ENCODE measurements at places on chromosomes 16 and 17.

GRCh38 chr16:71467810-71468209 is 5.8 kb upstream of the ZNF23 start:
- DNase-seq, result no peak

DNA sequence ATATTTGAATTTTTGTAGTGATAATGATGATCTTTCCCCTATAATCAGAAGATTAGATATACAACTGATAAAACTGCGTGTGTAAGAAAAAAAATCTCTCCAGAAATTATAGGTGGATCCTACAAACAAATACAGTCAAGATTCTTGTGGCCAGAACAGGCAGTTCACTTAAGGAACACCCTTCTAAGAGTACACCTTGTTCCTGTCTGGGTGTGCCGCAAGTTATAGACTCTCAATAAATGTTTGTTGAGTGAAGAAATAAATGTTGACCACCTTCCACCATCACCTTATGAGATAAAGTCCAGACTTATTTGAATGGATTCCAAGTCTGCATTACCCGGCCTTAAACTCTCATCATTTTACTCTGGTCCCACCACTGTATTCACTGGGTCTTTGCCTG is 45.7 kb upstream of the SCNN1B start:
- DNase-seq, result no peak

DNA sequence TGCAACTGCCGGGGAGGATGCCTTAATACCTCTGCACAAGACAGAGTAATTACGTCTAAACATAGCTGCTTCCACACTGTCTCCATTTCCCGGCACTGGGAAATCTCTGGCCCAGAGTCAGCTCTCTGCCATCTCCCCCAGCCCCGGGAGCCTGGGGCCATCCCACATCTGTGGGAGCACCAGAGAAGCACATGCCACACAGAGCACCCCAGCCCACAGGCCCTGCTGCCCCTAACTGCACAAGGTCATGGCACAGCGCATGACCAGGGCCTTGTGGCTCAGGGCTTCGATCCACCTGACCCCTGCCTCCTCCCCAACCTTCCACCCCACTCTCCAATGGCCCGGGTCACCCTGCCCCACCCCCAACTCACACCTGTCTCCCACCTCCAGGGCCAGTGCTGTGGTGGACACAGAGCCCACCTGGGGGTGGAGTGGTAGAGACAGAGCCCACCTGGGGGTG is 36.6 kb upstream of the RBFOX3 start:
- DNase-seq, result no peak

- DNase-seq, result peak; percentile 74
These were observed 15.4 kb upstream of the SPATA32 start for GRCh38 chr17:45277216-45277849.

DNA sequence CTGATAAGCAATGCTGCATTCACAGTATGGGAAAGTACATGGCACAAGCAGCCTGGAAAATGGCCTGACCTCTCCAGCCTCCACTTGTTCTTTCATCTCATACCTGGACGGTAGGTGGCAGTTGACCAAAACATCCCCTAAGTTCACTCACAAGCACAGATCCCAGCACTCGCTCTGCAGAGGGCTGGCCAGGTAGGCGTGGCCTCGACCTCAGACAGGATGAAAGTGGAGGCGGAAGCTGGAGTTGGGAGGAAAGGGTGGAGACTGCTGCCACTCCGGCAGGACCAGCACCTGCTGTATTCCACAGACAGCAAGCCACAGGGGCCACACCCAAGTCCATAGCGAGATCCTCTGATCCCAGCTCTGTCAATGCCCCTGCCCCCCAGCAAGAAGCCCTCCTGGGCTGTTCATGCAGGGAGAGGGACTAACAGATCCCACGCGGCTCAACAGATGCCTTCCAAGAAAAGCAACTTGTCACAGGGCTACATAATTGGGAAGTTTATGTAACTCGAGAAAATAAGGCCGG is 31.3 kb downstream of the ZCCHC14 start:
- DNase-seq, result no peak

- no peak for DNase-seq
These were observed 22.5 kb downstream of the STAT5A start for GRCh38 chr17:42310787-42311215.

GRCh38 chr17:78506454-78507309 is 70.5 kb downstream of the DNAH17 start:
- DNase-seq, result no peak

DNA sequence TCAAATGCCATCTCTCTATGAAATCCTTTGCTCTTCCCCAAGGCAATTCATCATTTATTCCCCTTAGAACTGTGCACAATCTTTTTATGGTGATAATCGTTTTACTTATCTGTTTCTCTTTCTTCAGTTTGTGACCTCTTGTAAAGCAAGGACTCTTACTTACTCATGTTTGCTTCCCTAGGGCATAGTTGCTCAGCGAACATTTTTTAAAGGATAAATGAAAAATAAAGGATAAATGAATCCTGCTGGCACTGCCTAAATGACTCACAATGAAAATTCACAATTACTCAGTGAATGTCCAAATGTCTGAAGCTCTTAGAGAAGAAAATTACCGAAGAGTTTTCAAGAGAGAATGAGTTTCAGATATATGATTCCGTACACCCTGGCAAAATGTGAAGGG is 671.7 kb downstream of the CDH11 start:
- no peak for DNase-seq

- DNase-seq, result peak; percentile 65
These were observed 24.9 kb downstream of the SBK1 start for GRCh38 chr16:28317040-28317880.

- no peak for DNase-seq
These were observed 30.9 kb downstream of the CBLN1 start for GRCh38 chr16:49250689-49251088.

GRCh38 chr17:59427425-59427921 is 96.0 kb downstream of the YPEL2 start:
- no peak for DNase-seq

- no peak for DNase-seq
These were observed 37.2 kb downstream of the LITAFD start for GRCh38 chr16:8919089-8919933.

- no peak for DNase-seq
These were observed 111.3 kb downstream of the BANP start for GRCh38 chr16:88062341-88063210.

GRCh38 chr17:76612465-76612864 is 26.8 kb upstream of the ST6GALNAC2 start:
- no peak for DNase-seq

- DNase-seq, result no peak
These were observed 4.8 kb downstream of the EVPL start for GRCh38 chr17:76022285-76022684.

DNA sequence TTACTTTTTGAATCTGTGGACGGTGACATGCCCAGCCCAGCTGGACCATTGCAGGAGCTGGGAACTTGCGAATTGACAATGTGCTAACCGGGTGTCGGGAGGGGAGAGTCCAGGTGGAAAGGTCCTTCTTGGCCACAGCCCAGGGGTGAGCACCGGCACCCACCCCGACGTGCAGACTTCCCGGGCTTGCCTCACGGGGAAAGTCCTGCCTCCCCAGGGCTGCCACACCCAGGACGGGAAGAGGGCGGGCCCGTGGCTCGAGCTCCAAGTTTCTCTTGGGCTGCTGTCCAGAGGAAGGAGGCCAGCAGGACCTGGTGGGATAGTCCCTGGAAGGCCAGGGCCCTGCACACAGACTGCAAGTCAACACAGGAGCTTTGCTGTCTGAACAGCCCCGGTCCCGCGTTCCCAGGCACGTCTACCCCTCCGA is 17.7 kb downstream of the CARD14 start:
- no peak for DNase-seq

DNA sequence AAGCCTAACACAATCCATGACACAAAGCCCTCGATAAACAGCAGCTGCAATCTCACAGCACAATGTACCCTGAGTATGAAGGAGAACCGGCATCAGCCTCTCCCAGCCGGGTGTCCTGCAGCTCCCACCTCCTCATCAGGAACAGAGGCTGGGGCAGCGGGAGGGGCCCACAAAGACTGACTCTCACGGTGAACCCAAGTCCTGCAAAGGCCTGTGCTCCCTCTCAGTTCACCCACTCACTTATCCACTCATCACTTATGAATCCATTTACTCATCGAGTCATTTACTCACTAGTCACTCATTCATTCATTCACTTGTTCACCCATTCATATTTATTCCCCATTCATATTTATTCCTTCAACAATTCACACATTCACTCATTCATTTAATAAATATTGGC is 11.6 kb downstream of the ZNF423 start:
- no peak for DNase-seq

GRCh38 chr17:28623696-28624095 is 9.7 kb upstream of the RSKR start:
- no peak for DNase-seq

- DNase-seq, result no peak
These were observed 33.0 kb downstream of the COG7 start for GRCh38 chr16:23420011-23420410.

- no peak for DNase-seq
These were observed 6.1 kb downstream of the ZG16 start for GRCh38 chr16:29784157-29784556.

- no peak for DNase-seq
These were observed 18.5 kb upstream of the TERF2 start for GRCh38 chr16:69404275-69404805.

- DNase-seq, result peak; percentile 44
These were observed 196.7 kb upstream of the GSE1 start for GRCh38 chr16:85416228-85417109.

GRCh38 chr16:4572715-4573114 is 16.6 kb downstream of the C16orf96 start:
- no peak for DNase-seq

- DNase-seq, result no peak
These were observed 149.9 kb downstream of the CDK5R1 start for GRCh38 chr17:32636598-32637218.

- DNase-seq, result no peak
These were observed 663 bp downstream of the PRR35 start for GRCh38 chr16:560701-561412.

GRCh38 chr16:48903039-48903438 is 293.1 kb upstream of the N4BP1 start:
- no peak for DNase-seq

- no peak for DNase-seq
These were observed 17.6 kb downstream of the CLUAP1 start for GRCh38 chr16:3518292-3518985.

- peak; percentile 36 for DNase-seq
These were observed 32.4 kb downstream of the FOXK2 start for GRCh38 chr17:82551779-82552457.

- no peak for DNase-seq
These were observed 22.6 kb downstream of the SLC39A11 start for GRCh38 chr17:73069841-73070240.

GRCh38 chr17:63999680-64000531 is 1.8 kb downstream of the PRR29 start:
- no peak for DNase-seq

DNA sequence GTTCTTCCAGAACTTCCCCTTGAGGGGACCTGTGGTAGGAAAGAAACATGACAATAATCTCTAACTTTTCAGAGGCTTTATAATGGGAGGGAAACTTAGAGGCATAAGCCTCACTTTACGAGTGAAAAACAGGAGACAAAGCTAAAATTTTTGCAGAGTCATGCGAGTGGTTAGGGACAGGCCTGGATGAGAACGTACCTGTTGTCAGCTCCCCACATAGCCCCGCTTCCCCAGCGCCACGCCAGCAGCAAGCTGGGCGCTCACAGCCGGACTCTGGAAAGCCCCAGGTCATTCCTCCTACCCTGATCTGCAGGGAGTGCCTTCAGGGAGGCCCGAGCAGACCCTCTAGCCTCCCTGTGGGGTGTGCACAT is 53.6 kb downstream of the LDHD start:
- no peak for DNase-seq

DNA sequence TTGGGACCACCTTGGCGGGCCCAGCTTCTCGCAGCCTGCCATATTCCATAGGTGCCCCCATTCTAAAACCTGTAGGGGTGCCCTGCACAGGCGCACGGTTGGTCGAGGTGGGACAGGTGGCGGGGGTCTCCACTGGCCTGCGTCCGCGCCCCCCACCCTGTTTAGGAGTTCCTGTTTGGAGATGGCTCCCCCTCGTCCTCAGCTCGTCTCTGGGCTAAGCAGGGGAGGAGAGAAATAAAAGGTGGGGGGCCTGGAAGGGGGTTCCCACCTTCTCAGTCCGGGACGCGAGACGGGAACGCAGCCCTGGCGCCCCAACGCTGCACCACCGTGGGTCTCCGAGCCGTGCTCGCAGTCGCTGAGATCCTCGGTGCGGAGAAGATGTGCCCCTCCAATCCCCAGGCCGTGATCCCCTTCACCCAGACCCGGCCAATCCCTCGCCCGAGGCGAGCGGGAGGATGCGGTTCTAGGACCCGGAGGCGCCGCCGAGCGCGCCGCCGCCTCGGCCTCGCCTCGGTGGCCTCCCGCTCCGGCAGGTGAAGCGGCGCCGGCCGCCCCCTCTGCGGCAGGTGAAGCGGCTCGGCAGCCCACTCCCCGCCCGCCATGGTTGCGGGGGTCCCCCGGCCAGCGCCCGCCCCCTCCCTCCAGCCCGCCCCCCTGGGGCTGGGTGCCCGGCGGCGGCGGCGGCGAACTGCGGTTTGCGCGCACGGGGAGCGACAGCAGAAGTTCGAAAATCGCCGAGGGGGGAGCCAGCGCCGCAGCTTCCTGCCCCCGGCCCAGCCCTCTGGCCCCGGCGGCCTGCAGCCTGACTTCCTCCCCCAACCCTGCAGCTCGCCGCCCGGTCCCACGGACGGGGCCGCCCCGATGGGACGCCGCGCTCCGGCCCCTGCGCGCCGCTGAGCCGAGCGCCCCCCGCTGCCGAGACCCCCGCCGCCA is at the start of gene FMNL1:
Gene FMNL1, plus strand, starts transcription at position 805 of the 933 bp plus-strand sequence. CDS start 240 bp downstream, outside the sequence.
- DNase-seq, result no peak

GRCh38 chr16:3797904-3798811 is 80.8 kb upstream of the TRAP1 start:
- no peak for DNase-seq

GRCh38 chr17:82240506-82241182 is 11.8 kb downstream of the SLC16A3 start:
- no peak for DNase-seq

DNA sequence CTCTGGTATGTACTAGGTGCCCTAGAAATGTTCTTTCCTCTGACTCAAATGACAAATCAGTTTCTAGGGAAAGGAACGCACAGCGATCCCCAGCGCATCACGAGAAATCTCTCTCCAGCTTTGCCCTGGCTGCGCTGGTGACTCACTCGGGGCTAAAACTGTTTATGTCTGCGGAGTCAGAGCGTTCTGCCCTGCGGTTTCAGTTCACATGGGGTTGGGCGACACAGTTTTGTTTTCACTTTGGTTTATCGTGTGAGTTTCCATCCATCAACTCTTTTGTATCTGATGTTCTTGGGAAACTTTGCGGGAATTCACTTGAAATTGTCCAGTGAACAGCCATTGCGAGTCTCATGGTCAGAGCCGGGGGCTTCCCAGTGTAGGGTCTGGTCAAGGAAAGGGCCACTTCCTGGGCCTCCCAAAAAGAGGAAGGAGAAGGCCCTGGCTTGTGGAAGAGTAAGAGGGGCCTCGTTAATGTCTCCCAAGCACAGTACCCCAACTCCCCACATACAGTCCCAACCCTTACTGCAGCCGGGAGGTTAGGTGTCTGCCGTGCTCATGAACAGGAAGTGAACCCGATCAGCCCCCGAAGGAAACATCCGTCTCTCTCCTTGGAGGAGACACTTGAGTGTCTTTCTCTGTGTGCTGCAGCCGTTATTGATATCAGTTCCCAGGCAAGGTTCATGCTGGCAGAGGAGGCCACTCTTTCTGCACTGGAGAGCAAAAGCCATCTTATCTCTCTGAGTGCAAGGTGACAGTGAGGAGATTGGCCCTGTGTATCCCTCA is 643.2 kb downstream of the WWOX start:
- peak; percentile 45 for DNase-seq
